Pancreas (tissue), 10 donors: ENCODE measurements at places on chromosomes 2 and 18. TPM values are rescaled to one million over a fixed set of nuclear protein-coding genes. Genes with fewer than 3 reads are reported as not detected.

- DNase-seq = no peak
These were observed 504.2 kb upstream of the LINC00305 start for GRCh38 chr18:64653068-64653467.

The RIT2 gene
- polyA plus RNA-seq = not detected

DNA sequence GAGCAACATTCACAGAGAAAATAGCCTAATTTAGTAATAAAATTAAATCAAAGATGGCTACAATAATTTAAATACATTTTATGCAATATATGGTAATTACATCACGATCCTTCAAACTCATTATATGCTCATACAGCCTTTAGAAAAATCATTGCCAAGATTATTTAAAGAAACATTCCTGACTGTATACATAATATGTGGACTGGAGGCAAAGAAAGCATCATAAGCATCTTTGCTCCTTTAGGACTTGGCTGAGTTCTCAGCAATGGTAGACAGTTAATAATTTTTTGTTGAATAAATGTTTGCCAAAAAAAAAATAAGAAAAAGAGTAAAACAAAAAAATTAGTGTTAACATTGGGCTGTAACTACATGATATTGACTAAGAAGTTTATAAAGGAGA, 26.9 kb downstream of the NCKAP5 start:
- DNase-seq = no peak

DNA sequence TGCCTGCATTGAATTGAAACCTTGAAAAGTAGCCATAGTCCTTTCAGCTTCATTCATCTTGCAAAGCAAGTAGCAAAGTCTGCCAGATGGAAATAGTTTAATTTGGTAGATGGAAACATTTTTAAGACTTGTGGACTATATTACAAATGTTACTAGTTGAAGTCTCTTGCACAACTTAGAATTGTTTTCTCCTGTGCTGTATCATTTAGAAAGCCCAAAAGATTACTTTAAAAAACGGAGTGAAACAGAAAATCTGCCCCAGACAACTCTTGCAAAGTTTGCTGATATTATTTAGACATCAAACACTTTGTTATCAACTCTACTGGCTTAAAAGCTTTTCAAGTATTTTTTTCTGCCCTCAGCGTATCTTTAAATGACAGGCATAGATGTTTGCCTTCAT, 335.0 kb downstream of the RPRM start:
- no peak for DNase-seq

The MYO7B gene
- polyA plus RNA-seq = 0.80 TPM

- no peak for DNase-seq
These were observed 32.0 kb upstream of the GPR39 start for GRCh38 chr2:132384491-132385151.

DNA sequence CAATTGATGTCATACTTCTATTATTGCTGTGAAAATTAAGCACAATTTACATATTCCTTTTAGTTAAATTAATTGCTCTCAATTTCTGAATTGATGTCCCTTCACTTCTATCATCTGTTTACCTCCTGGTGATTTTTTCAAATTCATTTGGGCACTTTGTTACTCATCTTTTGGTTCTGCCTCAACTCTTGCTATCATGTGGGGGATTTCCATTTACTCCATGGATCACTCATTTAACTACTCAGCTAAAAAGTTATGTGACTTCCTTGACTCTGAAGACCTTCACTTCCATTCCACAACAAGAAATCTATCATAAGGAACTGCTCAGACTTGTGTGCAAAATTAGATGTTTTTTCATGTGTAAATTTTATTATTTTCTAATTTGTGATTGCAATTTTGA, 126.2 kb downstream of the EHBP1 start:
- DNase-seq = no peak

- no peak for DNase-seq
These were observed 53.5 kb upstream of the C2orf15 start for GRCh38 chr2:99088017-99088416.

GRCh38 chr2:68385220-68385906, 20.3 kb downstream of the PLEK start:
- DNase-seq = no peak

- DNase-seq = no peak
These were observed 27.7 kb upstream of the ASB18 start for GRCh38 chr2:236291911-236292310.

DNA sequence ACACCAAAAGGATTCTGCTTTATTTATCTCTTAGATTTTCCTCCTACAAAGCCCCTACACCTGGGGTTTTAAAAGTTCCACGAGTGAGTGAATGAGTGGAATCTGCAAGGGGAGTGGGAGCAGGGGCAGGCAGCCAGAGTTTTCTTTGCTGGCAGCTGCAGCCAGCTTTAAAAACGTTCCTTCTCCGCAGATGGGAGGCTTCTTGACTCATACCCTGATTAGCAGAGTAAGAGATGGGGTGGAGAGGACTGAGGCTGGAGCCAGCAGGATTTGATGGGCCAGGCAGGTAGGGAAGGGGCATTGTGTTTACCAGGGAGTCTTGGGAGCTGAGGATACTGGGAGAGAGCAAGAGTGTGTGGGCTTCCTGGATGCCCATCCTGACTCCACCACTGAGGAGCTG, 99.6 kb upstream of the TNP1 start:
- DNase-seq = no peak

- no peak for DNase-seq
These were observed 19.8 kb downstream of the IWS1 start for GRCh38 chr2:127506510-127506909.

The CMPK2 gene
- 1.7 TPM for polyA plus RNA-seq

The TUBA3E gene
- not detected for polyA plus RNA-seq

The SLC23A3 gene
- 1.8 TPM for polyA plus RNA-seq

The GPR155 gene
- polyA plus RNA-seq = 2.5 TPM

DNA sequence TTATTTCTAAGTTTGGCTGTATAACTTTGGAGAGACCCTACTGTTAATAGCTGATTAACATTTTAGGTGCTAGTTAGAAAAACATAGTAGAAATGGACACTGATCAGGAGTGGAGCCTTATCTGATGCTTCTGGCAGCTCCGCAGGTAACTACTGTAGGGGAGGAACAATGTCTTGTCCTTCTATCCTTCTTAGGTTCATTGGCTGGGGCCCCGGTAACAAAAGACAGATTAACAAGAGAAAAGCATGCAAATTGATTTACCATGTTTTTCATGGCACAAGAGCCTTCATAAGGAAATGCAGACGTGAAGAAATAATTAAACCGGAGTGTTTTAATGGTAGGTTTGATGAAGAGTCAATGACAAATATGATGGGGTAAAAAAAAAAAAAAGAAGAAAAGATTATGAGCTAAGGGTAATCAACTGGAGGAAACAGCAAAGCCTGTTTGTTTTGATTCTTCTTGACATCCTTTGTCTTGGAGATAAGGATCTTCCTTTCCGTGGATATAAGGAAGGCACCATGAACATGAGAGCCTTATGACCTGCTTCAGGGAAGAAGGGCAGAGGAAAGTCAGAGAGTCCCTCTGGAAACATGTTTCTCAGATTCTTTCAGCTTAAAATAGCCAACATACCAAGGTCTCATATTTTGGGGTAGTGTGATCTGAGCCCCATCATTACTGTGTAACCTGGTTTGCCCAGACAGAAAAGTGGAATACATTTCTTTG, 62.4 kb upstream of the GCFC2 start:
- no peak for DNase-seq

DNA sequence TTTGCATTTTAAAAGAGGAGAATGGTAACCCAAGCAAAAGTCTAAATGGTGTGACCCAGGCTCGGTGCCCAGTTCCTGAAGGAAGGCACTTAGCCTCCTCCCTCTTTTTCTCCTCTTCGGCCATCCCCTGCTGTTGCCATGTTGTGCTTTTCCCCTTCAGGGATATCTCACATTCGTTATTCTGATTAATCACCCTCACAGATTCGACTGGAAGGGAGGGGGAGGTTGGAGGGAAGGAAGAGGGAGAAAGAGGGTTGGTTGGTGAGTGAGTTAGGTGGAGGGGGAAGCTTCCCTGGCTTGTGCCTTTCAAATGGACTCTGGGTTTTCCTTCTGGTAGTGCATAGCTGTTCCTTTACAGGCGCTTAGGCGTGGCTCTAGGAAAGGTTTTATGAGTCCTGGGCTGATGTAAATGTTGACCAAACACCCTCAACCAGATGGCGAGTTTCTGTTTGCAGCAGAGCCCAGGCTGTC, 39.0 kb upstream of the LYPD6B start:
- DNase-seq = no peak

- no peak for DNase-seq
These were observed 48.7 kb downstream of the CRIM1 start for GRCh38 chr2:36404318-36404717.

DNA sequence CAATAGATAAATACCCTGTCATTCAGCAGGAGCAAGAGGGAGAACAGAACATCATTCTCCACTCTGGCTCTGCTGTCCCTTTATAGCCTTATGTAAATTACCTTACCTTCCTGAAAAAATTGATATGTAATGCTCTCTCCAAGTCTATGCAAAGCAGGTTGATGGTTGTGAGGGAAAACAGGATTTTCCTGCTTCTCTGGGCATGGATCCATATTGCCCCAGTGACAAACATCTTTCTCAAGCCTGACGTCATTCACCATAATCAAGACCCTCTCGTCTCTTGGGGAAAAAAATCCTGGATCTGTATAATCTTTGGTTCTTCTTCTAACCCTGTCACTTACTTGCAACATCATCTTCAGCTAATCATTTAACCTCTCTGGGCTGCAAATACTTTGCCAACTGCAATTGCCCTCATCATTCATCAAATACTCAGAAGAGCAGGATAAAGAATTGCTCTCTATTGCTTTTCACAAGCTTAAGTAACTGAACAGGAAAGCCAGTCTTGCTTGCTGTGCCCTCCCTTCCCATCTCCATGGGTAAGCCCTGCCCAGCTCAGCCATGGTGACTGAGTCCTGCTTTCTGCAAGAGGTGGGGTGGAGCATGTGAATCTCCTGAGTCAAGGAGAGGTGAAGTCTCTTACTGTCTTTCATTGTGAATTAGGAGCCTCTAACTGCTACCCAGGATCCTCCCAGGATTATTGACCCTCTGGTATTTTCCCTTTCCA, 123.7 kb upstream of the KLF7 start:
- no peak for DNase-seq

The FAM110C gene
- 11.6 TPM for polyA plus RNA-seq

DNA sequence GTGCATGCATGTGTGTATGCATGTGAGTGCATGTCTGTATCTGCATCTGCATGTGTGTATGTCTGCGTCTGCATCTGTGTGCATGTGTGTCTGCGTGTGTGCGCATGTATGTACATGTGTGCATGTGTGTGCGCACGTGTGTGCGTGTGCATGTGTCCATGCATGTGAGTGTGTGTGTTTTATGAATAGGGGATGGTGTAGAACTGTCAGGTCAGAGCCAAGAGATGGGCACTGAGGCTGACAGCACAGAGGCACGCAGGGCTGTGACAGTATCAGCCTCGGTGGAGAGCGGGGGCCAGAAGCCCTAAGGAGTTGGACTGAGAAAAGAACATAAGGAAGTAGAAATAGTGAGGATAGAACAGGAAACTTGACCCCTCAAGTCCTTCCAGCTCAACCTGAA, 494.0 kb upstream of the MYT1L start:
- no peak for DNase-seq

DNA sequence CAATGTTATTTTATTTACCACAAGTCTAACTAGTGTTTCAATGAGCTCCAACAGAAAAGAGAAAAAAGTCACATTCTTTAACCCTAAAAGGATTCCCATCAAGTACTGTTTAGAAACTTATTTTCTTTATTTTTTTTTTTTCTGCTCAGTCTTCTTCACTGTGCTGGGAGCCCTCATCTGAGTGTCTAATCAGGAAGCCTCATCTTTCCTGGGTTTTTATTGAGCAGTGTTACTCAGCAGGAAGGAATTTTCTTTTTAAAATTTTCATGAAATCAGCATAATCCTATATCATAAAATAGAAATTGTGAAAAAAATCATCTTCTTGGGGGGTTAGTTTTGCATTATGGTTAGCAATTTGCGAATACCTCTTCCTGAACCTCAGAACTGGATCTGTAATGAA, 453.8 kb downstream of the CDH2 start:
- DNase-seq = no peak

DNA sequence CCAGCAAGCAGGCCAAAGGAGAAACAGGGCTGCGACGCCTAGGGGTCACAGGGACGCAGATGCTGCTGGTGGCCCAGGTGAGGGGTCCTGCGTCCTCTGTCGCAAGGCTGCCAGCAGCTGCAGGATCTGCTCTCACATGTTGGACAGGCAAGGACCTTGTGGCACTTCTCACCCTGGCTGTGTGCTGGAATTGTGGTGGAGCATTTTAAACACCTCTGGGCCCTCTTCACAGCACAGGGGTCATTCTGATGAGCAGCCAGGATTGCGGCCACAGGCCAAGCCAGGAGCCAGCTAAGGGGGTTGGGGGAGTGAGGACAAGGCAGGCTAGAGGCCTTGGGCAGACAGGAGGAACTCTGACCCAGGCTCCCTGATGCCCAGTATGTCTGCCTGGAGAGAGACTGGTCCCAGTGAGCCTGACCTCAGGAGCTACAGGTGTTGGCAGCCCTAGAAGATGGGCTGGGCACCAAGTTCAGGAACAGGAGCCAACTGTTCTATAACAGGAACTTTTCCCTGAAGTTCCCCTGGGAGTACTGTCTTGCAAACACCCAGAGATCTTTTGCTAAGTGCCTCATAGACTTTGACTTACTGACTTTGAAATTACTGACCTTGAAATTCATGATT, 40.2 kb downstream of the EFR3B start:
- no peak for DNase-seq
